MCF 10A (cell line): ENCODE measurements at places on chromosomes 11 and 22. TPM values are rescaled to one million over a fixed set of nuclear protein-coding genes. Genes with fewer than 3 reads are reported as not detected.
A peak's percentile ranks its signal among the peaks of the same experiment; 100 is the strongest.

The OR52A1 gene
- not detected in 2 replicates for total RNA-seq

The DGAT2 gene
- 6.4 and 7.3 TPM in 2 replicates for total RNA-seq

The ASRGL1 gene
- 0.65 TPM in 1 of 2 replicates, not detected in the other for total RNA-seq

- no peak overlapping the region for H3K27ac ChIP-seq
- H3K4me1 ChIP-seq, result peaks cover 12% of the 10 kb centered on the region
- H3K36me3 ChIP-seq, result no peaks in the 10 kb centered on the region
- H3K27me3 ChIP-seq, result no peaks in the 10 kb centered on the region
- DNase-seq, result peak; percentile 29
- H3K4me3 ChIP-seq, result no peak overlapping the region
These were observed 15.3 kb upstream of the ZBTB16 start for GRCh38 chr11:114044042-114044871.

DNA sequence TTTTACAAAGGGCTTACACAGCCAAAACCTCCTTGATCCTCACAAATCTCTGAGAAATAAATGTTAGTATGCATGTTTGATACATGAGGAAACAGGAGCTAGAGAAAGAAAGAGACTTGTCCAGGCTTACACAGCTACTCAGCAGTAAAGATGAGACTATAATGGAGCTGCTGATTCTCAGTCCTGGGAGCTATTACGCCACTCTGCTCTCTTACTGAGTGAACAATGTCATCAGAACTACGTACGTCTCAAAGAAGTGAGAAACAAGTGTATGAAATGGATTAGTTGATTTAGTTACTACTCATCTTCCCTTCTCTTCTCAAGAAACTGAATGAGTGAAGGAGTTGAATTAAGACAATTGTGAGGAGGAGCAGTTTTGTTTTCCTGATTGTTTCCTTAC lies 12.3 kb downstream of the MS4A6E start:
- H3K4me1 ChIP-seq, result no peaks in the 10 kb centered on the region
- no peaks in the 10 kb centered on the region for H3K36me3 ChIP-seq
- no peak overlapping the region for H3K4me3 ChIP-seq

GRCh38 chr22:32613773-32614392 lies 139.3 kb downstream of the FBXO7 start:
- no peak overlapping the region for H3K4me3 ChIP-seq
- H3K4me1 ChIP-seq, result no peaks in the 10 kb centered on the region
- no peaks in the 10 kb centered on the region for H3K27me3 ChIP-seq
- DNase-seq, result no peak

DNA sequence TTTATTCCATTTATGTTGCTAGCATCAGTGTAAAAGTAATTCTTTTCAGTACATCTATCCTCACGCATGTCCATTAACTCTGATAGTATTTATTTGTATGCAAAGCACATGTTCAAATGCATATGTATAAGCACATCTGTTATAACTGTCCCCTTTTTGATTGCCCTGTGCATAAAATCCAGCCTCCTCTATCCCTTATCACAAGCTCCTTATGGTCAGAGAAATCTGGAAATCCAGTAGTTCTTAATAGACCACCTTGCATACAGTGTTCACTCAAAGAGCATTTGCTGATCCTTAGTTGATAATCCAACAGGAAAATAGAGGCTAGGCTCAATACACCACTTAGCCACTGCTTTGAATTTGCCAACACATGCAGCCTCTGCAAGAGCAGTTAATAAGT lies 443.5 kb downstream of the AASDHPPT start:
- H3K27me3 ChIP-seq, result no peaks in the 10 kb centered on the region
- DNase-seq, result no peak
- H3K4me3 ChIP-seq, result no peak overlapping the region

The RASSF10 gene
- total RNA-seq, result not detected in 2 replicates

DNA sequence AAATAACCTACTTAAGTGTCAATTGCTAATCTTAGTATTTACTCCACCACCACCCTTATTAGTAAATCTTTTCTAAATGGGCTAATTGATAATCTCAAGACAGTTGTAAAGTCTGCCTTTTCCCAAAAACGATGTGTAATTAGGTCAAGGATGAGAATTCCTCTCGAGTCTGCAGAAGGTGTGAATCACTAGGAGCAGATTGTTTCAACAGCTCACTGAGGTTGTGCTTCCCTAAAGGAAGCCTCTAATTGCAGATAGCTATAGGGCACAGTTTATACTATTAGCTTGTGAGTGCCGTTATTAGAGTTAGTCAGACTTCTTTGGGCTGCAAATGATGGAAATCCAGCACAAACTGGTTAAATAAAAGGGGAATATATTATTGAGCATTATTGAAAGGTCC lies 84.9 kb downstream of the C11orf91 start:
- no peak overlapping the region for H3K4me3 ChIP-seq
- no peaks in the 10 kb centered on the region for H3K36me3 ChIP-seq
- H3K27me3 ChIP-seq, result no peaks in the 10 kb centered on the region
- peaks cover 15% of the 10 kb centered on the region for H3K4me1 ChIP-seq
- H3K27ac ChIP-seq, result no peak overlapping the region

The FAM89B gene
- 16.7 and 21.6 TPM in 2 replicates for total RNA-seq

- no peaks in the 10 kb centered on the region for H3K27me3 ChIP-seq
- no peak overlapping the region for H3K27ac ChIP-seq
- H3K36me3 ChIP-seq, result no peaks in the 10 kb centered on the region
These were observed 12.2 kb upstream of the TPP1 start for GRCh38 chr11:6631361-6631890.

GRCh38 chr11:69881467-69882269 lies 62.5 kb upstream of the FGF3 start:
- peaks cover 4% of the 10 kb centered on the region for H3K27me3 ChIP-seq
- DNase-seq, result no peak
- H3K36me3 ChIP-seq, result peaks cover 6% of the 10 kb centered on the region
- no peak overlapping the region for H3K27ac ChIP-seq
- H3K4me3 ChIP-seq, result no peak overlapping the region

DNA sequence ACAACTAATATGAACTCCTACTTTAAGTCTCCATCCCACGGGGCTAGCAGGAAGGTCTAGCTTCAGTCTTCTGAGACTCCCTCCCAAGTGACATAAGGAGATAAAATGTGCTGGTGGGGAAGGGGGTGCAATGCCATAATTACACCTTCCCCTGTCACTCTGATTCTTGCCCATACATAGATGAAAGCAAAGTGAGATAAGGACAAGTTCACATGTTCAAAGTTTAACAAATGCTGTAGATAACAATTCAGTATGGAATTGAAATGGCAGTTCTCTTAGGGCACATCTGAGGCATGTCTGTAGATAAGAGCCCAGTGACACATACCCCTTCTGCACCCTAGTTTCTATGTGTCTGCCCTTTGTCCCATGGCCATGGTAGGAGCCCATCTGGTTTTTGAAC lies 38.2 kb upstream of the PANX1 start:
- H3K27me3 ChIP-seq, result peaks cover 26% of the 10 kb centered on the region
- no peak overlapping the region for H3K27ac ChIP-seq

The THY1 gene
- not detected in 2 replicates for total RNA-seq

The OR51B4 gene
- total RNA-seq, result not detected in 2 replicates

The ABCG4 gene
- not detected in 2 replicates for total RNA-seq

The CRYBB2 gene
- total RNA-seq, result 0.52 and 0.68 TPM in 2 replicates
